ENCODE measurements at places on chromosomes 3 and 15. TPM values are rescaled to one million over a fixed set of nuclear protein-coding genes. Genes with fewer than 3 reads are reported as not detected.

DNA sequence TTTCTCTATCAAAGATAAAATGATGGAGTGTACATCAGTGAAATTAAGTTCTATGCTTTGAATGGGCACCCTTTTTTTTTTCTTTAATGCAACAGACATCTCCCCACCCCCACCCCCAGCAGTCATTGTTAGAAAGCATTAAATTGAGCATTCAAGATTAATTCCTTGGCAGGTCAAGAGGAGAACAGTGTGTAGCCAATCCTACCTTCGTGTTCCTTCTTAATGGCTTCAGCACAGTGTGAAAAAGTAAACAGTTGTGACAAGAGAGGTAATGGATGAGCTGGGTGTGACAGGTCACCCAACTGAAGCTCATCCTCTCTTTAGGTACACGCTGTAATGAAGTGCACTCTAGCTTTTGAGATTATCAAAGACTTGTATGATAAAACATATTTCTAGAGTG is 198.5 kb upstream of the RARB start:
- no peak overlapping the region for H3K4me3 ChIP-seq
- DNase-seq, result peak; percentile 65
- no peaks in the 10 kb centered on the region for H3K4me1 ChIP-seq
- H3K27me3 ChIP-seq, result no peaks in the 10 kb centered on the region
- H3K27ac ChIP-seq, result no peak overlapping the region

- no peaks in the 10 kb centered on the region for H3K27me3 ChIP-seq
- H3K27ac ChIP-seq, result no peak overlapping the region
- no peaks in the 10 kb centered on the region for H3K36me3 ChIP-seq
- no peak for DNase-seq
- H3K4me3 ChIP-seq, result no peak overlapping the region
These were observed 140.3 kb downstream of the TBC1D5 start for GRCh38 chr3:17602126-17602525.

- no peaks in the 10 kb centered on the region for H3K27me3 ChIP-seq
- no peaks in the 10 kb centered on the region for H3K36me3 ChIP-seq
- H3K4me1 ChIP-seq, result peaks cover 29% of the 10 kb centered on the region
- H3K27ac ChIP-seq, result no peak overlapping the region
- no peak for DNase-seq
These were observed 16.8 kb downstream of the CGNL1 start for GRCh38 chr15:57393061-57393460.

Gene SLC2A2
- total RNA-seq, result 12.6 TPM

DNA sequence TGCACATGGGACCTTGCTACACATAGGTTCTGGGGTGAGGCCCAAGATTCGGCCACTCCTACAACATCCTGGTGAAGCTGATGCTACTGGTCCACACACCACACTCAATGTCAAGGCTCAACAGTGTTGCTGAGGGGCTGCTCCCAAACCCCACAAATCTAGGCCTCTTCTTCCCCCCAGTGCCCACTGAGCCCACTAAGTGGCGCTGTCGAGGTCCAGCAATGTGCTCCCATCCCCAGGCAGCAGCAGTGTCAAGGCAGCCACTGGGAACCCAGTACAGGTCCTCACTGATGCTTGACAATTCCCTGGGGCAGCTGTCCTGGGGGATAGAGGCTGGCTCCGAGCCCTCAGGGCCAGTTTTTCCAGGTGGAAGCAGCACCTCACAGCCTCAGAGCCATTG is 21.5 kb downstream of the SCN5A start:
- no peaks in the 10 kb centered on the region for H3K4me1 ChIP-seq
- H3K36me3 ChIP-seq, result no peaks in the 10 kb centered on the region
- H3K27me3 ChIP-seq, result no peaks in the 10 kb centered on the region
- no peak overlapping the region for H3K27ac ChIP-seq
- no peak for DNase-seq

Gene GATM
- 79.5 TPM for total RNA-seq

Gene TNIK
- total RNA-seq, result 48.9 TPM

DNA sequence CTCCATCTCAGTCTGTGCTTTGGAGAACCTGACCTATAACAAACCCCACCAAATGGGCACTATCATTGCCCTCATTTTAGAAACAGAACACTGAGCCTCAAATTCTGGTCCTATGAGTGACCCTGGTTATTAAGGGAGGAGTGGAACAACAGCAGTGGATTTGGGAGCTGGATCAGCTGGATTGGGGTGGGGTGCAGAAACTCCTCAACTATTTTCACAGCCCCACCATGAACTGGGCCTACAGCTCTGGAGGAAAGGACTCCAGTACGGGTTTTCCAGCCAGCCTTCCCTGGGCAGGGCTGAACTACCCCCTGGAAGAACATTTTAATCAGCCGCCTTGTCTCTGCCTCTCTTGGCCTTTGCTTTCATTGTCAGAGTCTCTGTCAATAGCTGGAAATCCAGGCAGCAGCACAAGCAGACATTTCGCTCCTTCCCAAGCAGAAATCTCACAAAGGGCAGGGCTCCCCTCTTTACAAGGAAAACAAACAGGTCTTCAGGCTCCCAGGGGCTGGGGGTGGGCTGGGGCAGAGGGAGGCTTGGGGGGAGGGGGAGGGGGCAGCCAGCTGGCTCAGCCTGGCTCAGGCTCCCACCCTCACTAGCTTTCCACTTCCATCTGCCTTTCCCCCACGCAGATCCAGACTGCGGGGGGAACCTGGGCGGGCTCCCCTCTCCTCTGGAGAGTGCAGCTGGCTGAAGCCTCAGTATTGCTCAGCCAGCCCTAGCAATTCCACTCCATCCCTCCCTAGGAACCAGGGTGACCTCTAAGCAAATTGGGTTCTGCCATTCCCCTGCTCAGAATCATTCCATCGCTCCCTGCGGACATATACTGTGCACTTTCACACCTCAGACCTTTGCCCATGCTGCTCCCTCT is 13.7 kb upstream of the TLE3 start:
- no peak overlapping the region for H3K4me3 ChIP-seq
- H3K27ac ChIP-seq, result peak overlapping the region; percentile 63
- H3K36me3 ChIP-seq, result no peaks in the 10 kb centered on the region

DNA sequence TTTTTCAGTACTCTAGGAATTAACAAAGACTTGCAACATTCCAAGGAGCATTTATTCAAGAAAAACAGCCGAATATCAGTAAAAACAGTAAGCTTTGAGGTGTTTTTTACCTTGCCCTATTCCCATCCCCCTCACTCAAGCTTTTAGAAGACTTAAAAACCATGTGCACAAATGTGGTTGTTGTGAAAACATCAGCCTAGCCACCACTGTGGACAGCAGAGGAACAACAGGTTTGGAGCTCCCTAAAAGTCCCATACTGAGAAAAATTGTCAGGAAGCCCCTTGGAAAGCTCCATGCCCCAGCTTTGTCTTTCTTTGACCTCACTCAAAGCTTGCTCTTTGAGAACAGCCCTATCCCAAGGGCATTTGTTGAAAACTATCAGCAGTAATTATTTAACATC is 34.7 kb upstream of the RSL24D1 start:
- DNase-seq, result no peak
- no peaks in the 10 kb centered on the region for H3K4me1 ChIP-seq

DNA sequence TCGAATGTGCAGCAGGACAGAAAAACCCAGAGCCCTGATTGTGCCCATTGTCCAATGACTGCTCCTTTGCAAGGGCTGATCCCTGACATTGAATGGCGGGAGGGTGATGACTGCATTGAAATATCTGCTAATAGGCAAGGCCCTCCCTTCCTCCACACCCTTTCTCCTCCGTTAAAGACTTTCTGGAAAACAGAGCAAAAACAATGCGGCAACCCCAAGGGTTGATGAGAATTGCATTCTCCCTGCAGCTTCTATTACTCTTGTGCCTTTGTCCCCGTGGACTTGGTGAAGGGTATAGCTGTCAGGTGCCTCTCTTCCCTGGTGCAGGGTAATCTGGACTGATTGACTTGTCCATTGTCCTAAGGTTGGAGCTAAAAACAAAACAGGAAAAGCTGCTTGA is 71.8 kb downstream of the THSD4 start:
- no peaks in the 10 kb centered on the region for H3K27me3 ChIP-seq
- H3K36me3 ChIP-seq, result no peaks in the 10 kb centered on the region
- H3K4me3 ChIP-seq, result no peak overlapping the region
- no peak overlapping the region for H3K27ac ChIP-seq
- no peaks in the 10 kb centered on the region for H3K4me1 ChIP-seq

DNA sequence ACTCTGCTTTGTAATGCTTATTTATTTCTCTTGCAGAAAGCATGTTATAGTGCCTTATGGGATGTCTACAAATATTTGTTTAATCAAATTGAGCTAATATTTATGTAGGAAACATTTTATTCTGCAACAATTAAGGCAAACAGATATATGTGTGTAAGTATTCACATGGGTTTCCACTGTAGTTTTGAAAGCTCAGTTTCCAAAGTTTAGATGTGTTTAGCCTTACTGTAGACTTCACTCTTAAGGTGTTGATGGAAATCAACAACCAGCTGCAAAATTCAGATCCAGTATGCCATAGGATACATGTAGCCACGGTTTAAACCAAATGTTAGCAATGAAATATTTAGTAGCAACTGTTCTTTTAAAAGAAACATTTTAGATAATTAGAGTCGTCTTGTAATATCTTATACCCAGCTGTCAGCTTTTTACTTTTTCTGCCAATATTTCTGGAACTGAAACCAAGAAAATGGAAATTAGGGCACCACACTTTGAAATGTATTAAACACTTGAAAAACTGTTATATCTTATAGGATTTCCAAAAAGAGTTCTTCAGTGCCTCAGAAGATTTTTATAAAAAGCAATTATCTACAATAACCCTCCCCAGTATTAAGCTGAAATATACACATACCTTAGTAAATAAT is 18.5 kb downstream of the PIK3CA start:
- no peak overlapping the region for H3K4me3 ChIP-seq
- no peaks in the 10 kb centered on the region for H3K27me3 ChIP-seq
- no peak for DNase-seq
- no peaks in the 10 kb centered on the region for H3K36me3 ChIP-seq

GRCh38 chr15:28086175-28086703 is 12.9 kb downstream of the OCA2 start:
- peaks cover 5% of the 10 kb centered on the region for H3K4me1 ChIP-seq
- no peak overlapping the region for H3K27ac ChIP-seq
- no peak overlapping the region for H3K4me3 ChIP-seq
- H3K27me3 ChIP-seq, result no peaks in the 10 kb centered on the region
- no peaks in the 10 kb centered on the region for H3K36me3 ChIP-seq

Gene MGA
- total RNA-seq, result 40.1 TPM

DNA sequence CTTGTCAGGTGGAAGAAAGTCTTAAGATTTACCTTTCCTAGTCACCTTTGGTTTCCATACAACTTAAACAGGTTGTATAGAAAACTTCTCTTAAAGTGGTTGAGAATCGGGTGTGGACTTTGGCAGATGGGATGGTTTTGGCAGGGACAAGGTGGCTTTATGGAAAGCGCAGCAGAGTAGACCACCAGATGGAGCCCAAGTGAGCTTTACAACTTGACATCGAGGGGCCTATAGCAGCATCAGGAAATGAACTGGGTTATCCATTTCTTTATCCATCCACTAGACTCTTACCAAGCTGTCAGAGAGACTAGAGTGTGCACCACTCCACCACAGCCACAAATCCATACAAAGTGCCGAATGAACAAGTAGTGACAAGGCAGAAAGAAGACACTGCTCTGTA is 85.3 kb upstream of the MBNL1 start:
- no peaks in the 10 kb centered on the region for H3K36me3 ChIP-seq
- no peaks in the 10 kb centered on the region for H3K27me3 ChIP-seq
- no peak overlapping the region for H3K4me3 ChIP-seq

DNA sequence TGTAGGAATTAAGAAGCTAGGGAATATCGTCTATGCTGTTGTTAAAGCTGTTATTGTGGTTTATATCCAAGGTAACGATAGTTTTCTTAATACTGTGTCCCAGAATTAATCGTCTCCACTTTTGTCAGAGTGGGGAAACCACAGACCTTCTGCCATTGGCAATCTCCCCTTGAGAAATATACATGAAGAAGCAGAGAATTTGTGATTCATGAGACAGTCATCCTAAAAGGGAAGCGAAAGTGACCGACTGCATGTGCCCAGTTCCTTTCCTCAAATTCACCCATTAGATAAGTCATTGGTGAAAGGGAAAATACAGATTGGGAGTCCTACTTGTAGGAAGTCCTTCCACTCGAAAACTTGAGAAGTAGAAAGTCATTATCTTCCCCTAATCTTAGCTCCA is 26.6 kb downstream of the DIPK2A start:
- DNase-seq, result no peak
- no peak overlapping the region for H3K27ac ChIP-seq
- H3K36me3 ChIP-seq, result no peaks in the 10 kb centered on the region
- no peaks in the 10 kb centered on the region for H3K4me1 ChIP-seq

- DNase-seq, result no peak
- no peaks in the 10 kb centered on the region for H3K4me1 ChIP-seq
- no peak overlapping the region for H3K27ac ChIP-seq
- no peaks in the 10 kb centered on the region for H3K27me3 ChIP-seq
These were observed 235.0 kb upstream of the KBTBD8 start for GRCh38 chr3:66762916-66763693.

DNA sequence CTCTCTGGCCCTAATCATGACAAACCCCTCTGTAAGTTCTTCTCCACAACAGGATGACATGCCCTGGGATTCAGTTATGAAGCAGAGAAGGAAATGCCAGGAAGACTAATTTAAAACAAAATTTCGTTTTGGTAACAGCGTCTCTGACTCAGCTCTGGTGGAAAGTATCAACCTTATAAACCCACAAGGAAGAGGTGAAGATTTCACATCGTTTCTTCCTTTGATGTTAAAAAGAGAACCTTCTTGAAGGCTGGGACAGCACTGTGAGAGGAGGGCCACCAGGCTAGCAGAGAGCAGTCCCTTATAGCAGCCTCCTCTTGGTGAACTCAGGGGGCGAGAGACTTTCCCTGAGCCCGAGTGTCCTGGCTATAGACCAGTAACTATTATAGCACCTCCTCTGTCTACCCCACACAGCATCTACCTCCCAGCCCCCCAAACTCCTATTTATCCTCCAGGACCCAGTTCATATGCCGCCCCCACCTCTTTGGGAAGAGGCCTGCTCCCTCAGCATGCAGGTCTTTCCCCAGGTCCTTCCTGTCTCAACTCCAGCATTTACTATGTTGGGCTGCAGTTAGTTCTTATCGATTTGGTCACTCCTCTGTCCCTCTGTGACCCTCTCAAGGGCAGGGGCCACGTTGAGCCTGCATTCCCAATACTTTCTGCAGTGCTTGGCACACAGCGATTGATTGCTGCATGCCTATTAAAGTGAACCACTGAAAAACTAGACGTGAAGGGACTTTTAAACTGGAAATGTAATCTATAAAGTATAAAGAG is 321.5 kb upstream of the ICE2 start:
- no peak overlapping the region for H3K4me3 ChIP-seq
- no peak for DNase-seq
- no peaks in the 10 kb centered on the region for H3K4me1 ChIP-seq
- H3K27me3 ChIP-seq, result no peaks in the 10 kb centered on the region
- H3K36me3 ChIP-seq, result no peaks in the 10 kb centered on the region

Gene CP
- 72.1 TPM for total RNA-seq

DNA sequence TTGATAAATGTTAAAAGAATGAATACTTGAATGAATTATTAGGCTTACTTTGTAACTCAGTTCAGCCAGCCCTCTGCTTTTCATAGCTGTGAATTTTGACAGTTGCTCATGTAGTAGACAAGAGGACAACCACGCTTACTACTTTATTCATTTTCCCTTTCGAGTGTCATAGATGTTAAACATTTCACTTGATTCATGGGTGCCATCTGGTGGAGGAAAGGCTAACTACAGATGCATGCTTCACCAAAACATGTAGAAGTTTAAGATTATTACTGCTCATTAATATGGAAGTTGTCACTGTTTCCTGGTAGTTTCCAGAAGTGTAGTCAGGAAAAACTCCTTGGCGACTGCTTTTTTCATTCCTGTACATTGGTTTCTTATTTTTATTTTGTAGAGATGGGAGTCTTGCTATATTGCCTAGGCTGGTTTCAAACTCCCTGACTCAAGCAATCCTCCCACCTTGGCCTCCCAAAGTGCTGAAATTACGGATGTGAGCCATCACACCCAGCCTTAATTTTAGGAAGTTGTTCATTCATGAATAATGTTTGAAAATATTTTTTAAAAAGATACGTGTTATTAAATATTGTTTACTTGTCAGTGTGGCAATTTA is 163.2 kb downstream of the B3GALNT1 start:
- DNase-seq, result peak; percentile 81
- no peaks in the 10 kb centered on the region for H3K4me1 ChIP-seq
- H3K36me3 ChIP-seq, result no peaks in the 10 kb centered on the region
